Right lung (tissue), 10 donors: ENCODE measurements at places on chromosomes 16 and 17.
A peak's percentile ranks its signal among the peaks of the same experiment; 100 is the strongest.

- no peak for DNase-seq
Measured at GRCh38 chr16:68934402-68934801, 91.1 kb downstream of the TANGO6 start.

- DNase-seq, result no peak
Measured at GRCh38 chr16:24966634-24967033, 48.5 kb downstream of the ARHGAP17 start.

DNA sequence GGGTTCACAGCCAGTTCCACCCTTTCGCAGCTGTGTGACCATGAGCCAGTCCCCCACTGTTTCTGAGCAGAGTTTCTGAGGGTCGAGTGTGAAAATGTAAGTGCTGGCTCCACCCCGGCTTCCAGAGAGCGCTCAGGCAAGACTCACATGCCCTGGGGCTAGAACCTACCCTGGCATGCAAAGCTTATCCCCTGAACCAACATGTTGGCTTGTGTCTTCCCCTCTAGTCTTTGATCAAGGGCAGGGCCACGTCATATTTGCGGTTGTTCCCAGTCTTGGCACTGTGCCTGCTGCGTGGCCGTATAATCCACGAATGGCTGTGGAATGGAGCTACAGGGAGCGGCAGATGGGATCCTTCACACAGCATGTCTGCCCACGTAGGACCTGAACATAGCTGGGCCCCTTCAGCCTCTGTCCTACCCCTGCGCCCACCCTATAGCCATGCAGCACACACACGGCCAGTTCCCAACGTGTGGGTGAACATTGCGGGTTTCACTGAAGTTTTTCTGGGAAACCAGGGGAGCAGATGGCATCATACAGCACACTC lies 84.8 kb downstream of the MRM1 start:
- DNase-seq, result no peak

DNA sequence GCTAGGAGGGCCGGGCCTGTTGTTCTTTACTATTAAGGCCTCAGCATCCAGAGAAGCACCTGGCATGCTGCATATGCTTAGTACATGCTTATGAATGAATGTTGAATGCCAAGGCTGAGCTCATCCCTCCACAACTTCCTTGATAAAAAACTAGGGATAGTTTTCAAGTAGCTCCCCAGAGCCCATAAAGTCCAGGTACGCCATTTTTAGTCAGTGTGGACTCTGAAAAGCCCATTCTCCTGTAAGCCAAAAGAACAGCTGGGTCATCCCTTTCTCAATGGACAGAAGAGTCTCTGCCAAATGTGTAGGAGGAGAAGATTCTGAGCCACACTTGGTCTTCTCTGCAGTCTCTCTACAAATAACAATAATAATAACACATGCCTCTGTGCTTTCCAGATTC lies 8.9 kb upstream of the ITGB3 start:
- DNase-seq, result no peak

- no peak for DNase-seq
Measured at GRCh38 chr16:23893986-23894385, 58.2 kb downstream of the PRKCB start.

DNA sequence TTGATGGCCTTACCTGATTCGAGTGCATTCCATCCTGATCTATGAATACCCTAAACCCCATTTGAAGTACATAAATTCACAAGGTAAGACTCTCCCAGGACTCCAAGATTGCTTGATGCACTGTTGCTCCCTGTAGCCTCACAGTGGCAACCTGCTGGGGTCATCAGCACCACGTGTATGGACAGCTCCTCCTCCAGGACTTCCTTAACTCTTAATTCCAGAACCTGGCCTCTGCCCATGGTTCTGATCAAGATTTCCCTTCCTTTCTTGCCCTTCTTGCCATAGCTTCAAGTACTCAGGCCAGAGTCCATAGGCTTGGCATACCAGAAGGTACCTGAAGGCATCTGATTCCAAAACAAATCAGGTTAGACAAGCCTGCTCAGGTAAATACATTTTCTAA lies 34.0 kb upstream of the NLK start:
- peak; percentile 21 for DNase-seq

DNA sequence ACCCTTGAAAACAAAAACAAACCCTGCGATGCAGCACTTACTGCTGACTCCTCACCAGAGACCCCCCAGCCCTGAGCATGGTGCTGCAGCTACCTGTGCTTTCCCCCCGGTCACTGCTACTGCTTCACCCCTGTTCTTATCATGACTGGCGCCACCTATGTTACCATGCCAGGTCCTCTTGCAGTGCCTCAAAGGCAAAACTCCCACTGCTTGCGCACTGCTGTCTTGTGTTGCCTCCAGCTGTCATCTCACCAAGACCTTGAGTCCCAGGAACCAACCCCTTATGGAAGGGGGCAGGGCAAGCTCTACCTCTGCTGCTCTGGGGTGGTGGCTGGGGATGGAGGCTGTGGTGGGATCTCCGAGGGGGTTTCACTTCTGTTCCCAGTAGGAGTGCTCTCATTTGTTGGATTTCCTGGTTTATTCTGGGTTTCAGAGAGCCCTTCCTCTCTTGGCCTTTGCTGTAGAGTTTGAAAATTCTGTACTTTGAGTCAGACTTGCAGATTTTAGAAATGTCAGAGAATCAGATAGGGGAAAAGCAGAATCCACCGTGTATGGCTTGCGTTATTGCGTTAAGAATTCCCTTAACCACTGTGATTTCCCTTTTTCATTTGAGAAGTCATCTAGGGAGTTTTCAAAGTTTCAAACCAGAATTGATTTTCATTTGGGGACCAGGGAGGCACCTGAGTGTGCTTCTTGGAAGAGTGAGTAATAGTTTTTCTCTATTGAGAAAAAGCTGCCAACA lies 96.6 kb downstream of the SPECC1 start:
- no peak for DNase-seq

GRCh38 chr16:2095315-2095853 lies 40.3 kb downstream of the PKD1 start:
- DNase-seq, result no peak

GRCh38 chr16:72189865-72190371 lies 18.0 kb upstream of the PMFBP1 start:
- DNase-seq, result no peak

DNA sequence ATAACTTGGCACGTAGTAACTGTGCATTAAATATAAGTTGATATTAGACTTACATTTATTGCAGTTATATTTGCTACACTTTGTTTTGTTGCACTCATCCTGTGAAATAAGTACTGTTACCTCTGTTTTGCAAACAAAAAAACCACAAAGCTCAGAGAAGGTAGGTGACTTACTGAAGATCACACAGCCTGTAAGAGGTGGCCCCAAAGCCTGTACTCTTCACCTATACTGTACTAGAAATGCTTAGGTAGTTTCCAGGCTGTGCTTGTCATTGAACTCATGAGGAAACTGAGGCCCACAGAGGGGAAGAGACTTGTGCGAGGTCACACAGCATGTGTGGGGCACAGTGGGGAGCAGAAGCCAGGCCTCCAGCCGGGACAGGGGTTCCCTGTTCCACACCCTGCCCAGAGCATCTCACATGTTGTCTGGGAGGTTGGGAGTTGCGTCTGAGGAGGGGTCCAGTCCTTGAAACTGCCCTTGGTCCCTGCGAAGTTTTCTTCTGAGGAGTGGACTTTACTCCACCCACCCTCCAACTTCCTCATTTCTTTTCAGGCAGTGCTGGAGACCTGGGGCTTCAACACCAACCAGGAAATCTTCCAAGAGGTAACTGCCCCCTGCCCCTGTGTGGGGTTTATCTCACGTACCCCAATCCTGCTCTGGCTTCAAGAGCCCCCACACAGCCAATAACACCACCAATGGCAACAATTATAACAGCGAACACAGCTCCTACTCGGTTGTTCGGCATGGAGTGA lies 13.0 kb downstream of the CETP start:
- no peak for DNase-seq

GRCh38 chr17:17079336-17079735 lies 37.1 kb downstream of the MPRIP start:
- DNase-seq, result no peak

DNA sequence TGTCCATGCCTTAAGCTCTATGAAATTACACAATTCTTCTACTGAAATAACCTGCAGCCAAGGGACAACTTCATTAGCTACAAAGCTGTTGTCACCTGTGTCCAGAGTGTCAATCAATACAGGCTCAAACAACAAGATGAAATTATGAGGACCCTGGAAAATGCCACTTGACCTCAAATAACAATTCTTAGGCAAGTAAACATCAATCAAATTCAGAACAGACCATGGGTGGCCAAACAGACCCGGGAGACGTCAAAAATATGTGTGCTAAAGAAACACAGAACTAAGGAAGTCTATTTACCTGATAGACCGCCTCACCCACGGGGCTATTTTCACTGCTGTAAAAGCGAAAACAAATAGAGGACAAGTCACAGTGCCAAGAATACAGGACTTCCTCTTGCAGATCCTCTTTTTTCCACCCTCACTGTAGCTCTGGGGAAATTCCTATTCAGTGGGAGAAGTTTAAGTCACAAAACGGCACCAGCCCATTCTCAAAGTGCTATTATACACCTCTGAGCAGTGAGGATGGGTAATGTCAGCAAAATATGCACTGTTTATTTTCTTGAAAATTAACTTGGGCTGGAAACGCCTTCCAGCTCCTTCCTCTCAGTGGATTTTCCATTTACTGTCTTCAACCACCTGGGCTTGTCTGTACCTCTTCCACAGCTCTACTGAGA lies 2.7 kb downstream of the LITAF start:
- DNase-seq, result no peak

DNA sequence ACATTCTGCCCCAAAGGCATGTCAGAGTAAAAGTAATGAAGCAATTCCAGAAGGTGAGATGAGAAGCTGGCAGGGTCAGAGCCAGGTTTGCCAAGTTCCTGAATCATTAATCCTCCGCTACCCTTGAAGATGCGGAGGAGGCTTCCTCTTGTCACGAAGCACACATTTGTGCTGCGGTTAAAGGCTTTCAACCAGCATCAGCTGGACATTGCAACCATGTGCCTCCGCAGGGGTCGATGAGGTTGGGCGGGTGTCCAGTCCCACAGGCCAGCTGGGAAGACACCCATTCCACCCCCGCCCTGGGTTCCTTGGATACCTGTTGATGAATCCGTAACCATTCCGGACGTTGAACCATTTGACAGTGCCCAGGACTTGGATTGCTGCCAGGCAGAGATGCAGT lies 1.3 kb downstream of the YBX2 start:
- no peak for DNase-seq

DNA sequence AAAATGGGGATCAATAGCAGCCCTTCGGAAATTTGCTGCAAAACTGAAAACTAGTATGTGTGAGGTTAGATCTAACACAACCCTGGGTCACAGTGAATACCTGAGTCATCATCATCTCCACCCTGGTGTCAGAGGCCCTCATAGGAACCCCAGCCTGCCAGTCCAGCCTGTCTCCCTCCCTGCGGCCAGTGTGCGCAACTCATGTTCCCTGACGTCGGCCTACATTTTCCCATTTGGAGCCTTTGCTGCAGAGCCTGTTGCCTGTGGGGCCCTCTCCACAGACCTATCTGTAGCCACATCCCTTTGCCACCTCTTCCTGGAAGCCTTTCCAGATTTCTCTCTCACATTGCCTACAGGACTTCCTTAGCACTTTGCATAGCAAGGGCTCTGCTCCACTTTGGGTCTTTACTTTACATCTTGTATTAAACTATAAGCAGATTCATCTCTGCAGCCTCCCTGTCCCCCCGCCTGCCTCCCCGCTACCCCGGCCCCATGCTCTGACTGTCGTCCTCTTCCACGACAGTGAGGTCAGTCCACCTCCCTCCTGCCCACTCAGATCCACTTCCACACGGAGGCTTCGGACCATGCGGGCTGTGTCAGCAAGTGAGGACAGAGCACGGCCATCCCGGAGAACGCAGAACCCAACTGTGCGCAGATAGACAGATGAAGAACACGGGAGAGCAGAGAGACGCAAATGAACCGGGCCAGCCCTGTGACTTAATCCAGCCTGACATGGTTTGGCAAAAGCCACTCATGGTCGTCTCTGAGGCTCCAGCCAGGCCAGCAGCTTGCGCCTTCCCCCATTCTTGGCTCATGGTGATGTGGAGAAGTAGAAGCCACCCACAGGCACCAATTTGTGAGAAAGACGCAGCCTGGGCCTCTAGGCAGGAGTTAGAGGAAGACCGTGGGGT lies 31.0 kb downstream of the NGFR start:
- DNase-seq, result no peak

- DNase-seq, result no peak
Measured at GRCh38 chr17:73553311-73553710, 90.9 kb downstream of the SDK2 start.

DNA sequence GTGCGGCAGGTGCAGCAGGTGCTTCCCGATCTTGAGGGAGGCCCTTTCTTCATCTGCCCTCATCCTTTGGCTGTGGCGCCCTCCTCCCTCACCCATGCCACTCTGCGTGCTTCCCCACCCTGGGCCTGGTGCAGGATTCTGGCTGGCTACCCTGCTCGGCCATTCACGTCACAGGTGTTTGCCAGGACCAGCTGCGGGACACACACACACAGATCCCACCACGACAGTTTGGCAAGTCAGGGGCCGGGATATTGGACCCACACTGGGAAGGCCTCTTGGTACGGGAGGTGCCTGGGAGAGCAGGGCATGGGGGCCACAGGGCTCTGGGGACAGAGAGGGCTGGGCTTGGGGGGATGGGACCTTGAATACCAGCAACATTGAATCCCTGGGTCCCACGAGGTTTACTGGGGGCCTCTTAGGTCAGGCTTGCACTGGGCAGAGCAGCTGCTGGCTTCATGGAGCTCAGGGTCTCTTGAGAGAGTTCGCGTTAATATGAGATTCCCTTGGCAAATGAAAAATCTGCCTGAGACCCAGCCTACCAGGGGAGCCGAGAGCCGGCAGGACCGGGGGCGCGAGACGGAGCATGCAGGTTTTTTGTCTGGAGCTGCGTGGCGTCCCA lies 15.1 kb downstream of the ADCY7 start:
- DNase-seq, result no peak

DNA sequence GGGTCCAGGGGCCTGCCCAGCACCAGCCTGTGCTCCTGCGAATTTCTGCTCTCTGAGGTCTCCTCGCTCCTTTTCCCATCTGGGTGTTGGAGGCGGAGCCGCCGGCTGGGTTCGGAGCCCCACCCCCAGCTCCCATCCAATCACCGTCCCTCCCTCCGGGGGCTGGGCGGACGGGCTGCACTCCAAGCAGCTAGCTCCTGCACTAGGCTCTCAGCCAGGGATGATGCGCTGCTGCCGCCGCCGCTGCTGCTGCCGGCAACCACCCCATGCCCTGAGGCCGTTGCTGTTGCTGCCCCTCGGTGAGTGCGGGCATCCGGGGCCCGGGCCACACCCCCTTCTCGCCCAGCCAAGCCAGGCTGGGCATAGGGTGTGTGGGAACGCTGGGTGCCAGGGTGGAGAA lies at the start of gene NRN1L:
Gene NRN1L, plus strand, starts transcription at position 202 of the 400 bp plus-strand sequence. Its CDS starts 19 bp downstream, at position 221.
- peak; percentile 83 for DNase-seq

- no peak for DNase-seq
Measured at GRCh38 chr16:84262031-84262430, 22.2 kb upstream of the KCNG4 start.

DNA sequence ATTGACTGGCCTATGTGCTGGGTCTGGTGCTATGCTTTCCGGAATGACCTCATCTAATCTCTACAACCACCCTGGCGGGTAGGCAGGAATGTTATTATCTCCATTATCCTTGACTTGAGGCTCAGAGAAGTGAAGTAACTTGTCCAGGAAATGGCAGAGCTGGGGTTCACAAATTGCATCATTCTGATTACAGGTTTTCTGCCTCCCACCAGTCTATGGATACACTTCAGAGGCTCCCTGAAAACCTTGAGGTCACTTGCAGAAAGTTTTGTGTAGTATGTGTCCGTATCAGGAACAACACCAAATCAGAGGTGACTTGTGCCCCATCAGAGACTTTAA lies 19.1 kb downstream of the NOD2 start:
- DNase-seq, result no peak
